Activated naive CD8-positive, alpha-beta T cell treated with anti-CD3 and anti-CD28 coated beads, Interleukin-2, amount 50 U/mL, for 24 hours (primary cell): ENCODE measurements at places on chromosomes 5 and 9.

DNA sequence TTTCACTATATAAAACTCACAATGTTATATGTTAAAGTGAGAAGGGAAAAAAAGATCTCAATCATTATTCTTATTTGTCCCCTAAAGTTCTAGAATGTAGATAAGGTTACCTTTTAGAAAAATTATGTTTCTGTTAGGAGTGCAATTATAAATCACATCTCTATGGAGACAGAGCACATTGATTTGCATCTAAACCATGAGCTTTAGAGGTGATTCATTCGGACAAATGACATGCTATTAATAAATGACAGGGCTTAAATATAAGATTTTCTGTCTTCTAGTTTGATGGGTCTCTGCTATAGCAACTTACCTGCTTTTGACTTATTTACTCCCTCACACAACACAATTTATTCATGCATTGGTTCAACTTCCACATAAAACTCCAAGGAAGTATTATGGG, 39.8 kb downstream of the RASEF start:
- no peak overlapping the region for H3K4me3 ChIP-seq
- H3K27me3 ChIP-seq = peaks cover 2% of the 10 kb centered on the region
- no peaks in the 10 kb centered on the region for H3K4me1 ChIP-seq
- H3K36me3 ChIP-seq = no peaks in the 10 kb centered on the region
- DNase-seq = no peak
- H3K27ac ChIP-seq = no peak overlapping the region

DNA sequence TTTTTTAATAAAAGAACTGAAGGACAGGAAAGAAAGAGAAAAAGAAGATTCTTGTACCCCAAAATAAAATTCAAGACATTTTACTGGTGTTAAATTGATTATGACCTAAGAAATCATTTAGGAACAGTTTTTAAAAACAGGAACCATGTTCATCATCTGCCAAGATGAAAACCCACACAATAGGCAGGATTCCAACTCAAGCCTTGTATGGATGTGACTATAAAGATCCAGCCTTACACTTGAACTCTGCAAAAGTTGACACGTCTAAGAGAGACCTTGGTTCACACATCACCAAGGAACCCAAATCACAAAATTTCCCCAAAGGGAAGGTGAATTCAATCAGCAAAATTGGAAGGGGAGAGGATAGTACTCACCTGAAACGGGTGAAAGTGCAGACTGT, 82.6 kb downstream of the SMIM23 start:
- H3K27me3 ChIP-seq = no peaks in the 10 kb centered on the region
- peaks cover 6% of the 10 kb centered on the region for H3K4me1 ChIP-seq
- DNase-seq = no peak
- H3K27ac ChIP-seq = no peak overlapping the region

DNA sequence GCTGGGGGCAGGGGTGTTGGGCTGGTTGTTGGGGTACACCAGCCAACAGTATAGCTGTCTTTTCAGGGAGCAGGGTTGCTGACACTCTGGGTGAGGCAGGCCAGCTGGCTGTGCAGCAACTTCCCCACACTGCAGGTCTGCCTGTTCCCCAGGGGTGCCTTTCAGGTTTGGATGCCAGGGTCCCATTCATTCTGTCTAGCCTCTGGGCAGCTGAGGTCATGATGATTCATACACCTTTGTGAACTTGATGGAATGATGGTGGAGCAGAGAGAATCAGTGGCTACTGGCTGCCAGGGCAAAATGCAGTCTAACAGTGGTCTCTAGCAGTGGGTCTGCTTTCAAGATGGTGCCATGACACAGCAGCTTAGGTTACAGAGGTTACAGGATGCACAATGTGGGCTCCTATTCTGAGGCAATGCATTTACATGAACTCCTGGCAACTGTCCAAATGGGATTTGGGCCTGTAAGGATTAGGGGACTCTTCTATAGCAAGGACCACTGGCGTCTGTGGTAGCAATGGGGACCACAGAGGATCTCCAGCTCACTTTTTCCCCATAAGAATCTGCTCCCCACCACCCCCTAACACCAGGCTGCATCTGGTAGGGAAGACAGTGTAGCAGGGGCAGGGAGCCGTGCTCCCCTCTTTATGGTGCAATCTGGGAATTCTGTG, 103.7 kb downstream of the FEM1C start:
- H3K27ac ChIP-seq = no peak overlapping the region
- no peaks in the 10 kb centered on the region for H3K4me1 ChIP-seq
- peaks cover 4% of the 10 kb centered on the region for H3K36me3 ChIP-seq
- H3K4me3 ChIP-seq = no peak overlapping the region

DNA sequence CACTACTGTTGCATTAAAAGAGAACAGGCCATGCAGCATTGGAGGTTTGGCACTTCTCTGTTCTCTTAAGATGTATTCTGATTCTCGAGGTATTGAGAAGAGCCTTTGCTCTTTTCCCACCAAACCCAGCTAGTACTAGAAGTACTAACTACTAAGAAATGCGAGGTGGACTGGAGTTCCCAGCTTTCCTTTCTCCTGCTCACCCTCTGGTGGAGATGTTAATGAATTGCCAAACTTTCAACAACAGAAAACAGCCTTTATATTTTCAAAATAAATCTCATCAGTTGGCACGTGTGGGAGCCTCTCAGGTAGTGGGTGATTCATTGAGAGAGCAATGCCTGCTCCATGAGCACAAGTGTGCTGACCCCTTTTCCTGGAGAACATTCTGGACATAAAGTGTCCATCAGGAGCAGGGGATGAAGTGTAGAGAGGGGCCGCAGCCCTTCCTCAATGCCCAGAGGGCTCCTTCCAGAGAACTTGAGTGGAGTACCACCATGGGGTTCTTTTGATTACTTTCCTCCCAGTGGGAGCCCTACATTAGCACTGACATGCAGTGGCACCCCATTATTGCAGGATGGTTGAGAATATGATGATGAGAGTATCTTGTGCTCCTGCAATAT, 45.7 kb downstream of the TMEM174 start:
- DNase-seq = no peak
- H3K27me3 ChIP-seq = peaks cover 79% of the 10 kb centered on the region
- no peaks in the 10 kb centered on the region for H3K36me3 ChIP-seq

GRCh38 chr9:98164912-98165311, 27.5 kb downstream of the CORO2A start:
- no peaks in the 10 kb centered on the region for H3K36me3 ChIP-seq
- no peak overlapping the region for H3K27ac ChIP-seq
- no peak for DNase-seq

- H3K27me3 ChIP-seq = peaks cover 3% of the 10 kb centered on the region
- no peak for DNase-seq
- H3K4me1 ChIP-seq = peaks cover 11% of the 10 kb centered on the region
- H3K4me3 ChIP-seq = no peak overlapping the region
- no peaks in the 10 kb centered on the region for H3K36me3 ChIP-seq
Observed at GRCh38 chr9:135969064-135969683, 8.0 kb upstream of the UBAC1 start.
